Activated CD4-positive, alpha-beta T cell treated with anti-CD3 and anti-CD28 coated beads, Interleukin-2, amount 10 ng/mL, durations not matched to agents 7 days and 5 days (primary cell): ENCODE measurements at places on chromosomes 4 and X.

DNA sequence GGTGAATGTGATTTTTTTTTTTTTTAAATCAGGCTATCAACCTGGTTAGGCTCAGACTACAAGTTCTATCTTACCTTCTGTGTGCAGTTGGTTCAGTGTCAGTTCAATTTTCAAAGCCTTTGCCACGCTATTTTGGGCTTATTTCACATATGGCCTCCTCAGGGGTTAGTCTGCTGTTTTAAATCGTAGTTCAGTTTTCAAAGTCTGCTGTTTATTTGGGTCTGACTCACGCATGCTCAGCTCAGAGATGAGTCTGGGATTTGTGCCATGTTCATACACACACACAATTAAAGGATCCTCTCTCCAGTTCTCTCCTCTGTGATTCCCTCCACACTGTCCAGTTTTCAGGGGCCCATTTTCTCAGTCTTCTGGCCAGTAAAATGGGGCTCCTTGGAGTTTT lies 32.3 kb upstream of the ZFX start:
- DNase-seq = no peak

DNA sequence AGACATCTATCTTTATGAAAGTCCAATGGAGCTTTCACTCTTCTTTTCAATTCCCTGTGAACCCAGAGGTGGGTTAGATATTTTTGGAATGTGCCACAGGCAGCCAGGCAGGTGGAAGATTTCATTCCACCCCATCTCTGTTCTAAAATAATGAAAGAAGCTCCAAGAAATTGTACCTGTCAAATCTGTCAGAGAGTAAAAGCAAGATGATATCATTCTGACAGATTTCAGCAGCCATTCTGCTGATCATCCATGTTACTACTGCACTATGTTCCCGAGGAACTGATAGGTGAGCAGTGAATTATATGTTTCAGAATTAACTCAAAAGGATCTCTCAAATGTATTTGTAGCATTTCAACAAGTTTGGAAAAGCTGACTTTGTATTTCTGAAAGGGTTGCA lies 339.5 kb upstream of the SPANXN4 start:
- no peak for DNase-seq

DNA sequence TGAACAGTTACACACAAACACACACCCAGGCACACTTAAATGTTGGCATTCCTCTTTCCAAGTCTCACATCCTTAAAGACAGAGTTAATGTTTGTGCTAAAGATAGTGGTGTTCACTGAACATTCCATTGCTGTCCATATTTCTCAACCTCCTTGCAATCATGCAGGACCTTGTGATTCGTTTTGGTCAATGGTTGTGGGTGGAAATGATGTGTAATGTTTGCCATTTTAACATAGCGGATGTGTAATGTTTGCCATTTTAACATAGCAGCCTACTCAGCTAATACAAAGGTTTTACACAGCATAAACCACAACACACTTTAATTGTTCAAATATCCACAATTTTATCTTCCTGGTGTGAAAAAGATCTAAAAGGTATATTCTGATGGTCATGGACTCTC lies 93.9 kb downstream of the CEP44 start:
- no peak for DNase-seq

DNA sequence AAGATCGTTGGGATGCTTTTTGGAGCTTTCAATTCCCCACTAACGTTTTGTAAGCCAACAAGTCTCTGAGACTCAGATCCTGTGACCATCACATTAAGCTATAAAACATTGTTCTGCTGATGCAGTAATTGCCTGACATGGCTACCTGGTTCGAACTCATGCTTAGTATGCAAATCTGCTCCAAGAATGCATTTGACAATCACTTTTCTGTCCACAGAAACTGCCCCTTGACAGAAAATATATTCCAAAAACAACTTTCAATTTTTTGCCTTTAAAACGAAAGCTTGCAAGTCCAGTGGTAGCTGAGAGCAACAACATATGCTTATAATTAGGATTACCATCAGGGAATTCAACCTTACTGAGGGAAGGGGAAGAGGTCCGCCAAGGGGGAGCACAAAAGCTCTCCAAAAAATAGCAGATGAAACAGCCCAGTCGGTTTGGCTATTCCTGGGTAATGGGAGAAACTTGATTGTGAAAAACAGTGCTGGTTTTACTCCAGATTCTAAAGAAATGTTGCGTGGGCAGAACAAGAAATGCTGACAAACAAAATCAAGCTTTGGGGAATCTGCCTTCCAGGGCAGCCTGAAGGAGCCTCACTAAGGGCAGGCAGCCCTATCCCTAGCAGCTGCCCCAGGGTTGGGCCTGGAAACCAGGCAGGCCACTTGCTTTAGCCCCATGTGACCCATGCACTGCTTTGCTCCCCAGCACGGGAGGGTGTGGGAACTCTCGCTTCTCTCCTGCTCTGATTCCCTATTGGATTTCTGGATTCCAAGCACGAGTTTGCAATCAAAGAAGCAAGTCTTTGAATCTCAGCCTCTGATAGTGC lies 160.7 kb upstream of the LDB2 start:
- no peak for DNase-seq

DNA sequence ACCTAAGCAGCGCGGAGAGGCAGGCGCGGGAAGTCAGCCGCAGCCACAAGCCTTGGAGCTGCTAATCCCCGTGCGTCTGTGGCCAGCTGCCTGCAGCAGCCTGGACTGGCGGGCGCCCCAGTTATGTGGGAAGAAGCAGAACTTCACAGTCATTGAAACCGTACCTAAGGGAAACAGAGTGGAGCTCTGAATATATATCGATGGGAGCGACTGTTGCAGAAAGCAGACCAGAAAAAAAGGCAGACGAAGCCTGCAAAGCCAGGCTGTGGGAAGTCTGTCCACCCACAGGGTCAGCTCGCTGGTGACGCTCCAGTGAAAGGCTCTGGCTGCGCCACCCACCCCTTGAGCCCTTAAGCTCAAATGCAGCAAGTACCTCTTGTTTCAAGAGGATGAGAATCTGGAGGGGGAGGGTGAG lies 24.7 kb downstream of the KCNE5 start:
- no peak for DNase-seq

DNA sequence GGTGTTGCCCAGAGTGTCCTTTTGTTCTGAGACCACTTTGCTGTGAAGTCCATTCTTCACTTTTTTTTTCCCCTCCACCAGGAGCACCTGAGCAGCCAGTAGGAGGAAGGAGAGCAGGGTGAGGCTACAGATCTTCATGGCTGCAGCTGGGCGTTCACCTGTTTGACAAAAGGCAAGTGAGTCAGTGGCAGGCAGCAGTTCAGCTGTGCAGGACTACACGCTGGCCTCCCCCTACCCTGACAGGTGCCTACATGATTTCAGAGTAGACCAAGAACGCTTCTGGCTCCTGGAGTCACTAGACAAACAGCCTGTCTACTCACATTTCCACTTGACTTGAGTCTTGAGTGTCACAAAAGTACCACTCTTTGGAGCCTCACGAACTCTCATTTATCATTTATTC lies 2.0 kb downstream of the FGFBP1 start:
- DNase-seq = no peak

DNA sequence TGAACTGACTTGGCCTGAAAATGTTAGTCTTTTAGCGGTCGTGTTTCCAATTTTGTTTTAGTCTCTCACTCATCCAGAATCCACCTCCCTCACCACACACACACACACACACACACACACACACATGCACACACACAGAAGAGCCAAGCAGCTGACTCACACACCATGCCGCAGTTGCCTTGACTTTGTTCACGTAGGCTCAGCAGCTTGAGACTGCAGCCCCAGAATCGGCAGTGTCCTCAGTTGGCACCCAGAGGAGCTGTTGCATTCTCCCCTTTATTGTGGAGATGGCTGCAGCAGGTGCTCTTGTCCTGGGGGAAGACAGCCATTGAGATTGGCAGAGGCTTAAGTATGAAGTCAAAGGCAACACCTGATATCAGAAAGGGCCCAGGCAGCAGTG lies 20.9 kb upstream of the XPNPEP2 start:
- no peak for DNase-seq

- no peak for DNase-seq
Measured at GRCh38 chrX:7330971-7331746, 183.2 kb upstream of the PUDP start.
